ENCODE measurements at places on chromosomes 5 and 9.

GRCh38 chr9:13956107-13956506 lies 357.8 kb downstream of the NFIB start:
- DNase-seq = no peak

DNA sequence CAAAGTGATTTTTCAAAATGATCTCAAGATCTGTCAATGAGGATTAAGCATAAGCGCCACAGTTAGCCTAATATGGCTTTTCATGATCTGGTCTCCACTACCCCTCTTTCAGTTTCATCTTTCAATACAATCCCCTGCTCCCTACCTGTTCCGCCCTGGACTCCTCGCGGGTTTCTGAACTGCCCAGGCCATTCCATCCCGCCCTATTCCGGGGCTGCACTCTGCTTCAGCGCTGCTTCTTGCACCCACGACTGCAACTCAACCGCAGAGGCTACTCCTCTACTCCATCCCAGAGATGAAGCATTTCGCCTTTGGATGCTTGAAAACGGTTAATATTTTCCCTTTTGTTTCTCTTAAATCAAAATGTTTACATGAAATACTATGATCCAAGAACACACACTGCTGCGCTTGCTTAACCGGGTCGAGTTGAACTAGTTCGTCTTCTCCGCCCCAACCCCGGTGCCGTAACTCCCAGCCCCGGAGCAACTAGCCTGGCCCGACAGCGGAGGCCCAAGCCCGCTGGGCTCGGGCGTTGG lies 716 bp upstream of the OTULIN start:
- DNase-seq = no peak

- no peak for DNase-seq
Measured at GRCh38 chr9:133768371-133768858, 30.3 kb upstream of the SARDH start.

DNA sequence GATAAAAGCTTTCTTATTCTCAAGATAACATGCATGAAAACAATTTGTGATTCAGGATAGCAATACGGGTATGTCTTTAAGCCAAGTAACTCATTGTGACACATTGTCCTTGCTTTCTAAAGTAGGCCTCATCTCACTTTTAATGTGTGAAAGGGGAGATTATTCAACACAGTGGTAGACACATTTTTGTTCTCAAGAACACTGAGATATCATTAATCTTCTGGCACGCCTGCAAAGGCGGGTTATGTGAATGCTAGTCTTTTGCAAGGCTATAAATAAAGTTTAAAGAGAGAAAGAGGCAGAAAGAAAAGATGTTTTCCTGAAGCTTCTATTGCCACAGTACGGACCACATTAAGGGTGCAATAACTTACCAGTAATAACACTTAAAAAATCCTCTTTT lies 181.8 kb upstream of the MEF2C start:
- DNase-seq = no peak

DNA sequence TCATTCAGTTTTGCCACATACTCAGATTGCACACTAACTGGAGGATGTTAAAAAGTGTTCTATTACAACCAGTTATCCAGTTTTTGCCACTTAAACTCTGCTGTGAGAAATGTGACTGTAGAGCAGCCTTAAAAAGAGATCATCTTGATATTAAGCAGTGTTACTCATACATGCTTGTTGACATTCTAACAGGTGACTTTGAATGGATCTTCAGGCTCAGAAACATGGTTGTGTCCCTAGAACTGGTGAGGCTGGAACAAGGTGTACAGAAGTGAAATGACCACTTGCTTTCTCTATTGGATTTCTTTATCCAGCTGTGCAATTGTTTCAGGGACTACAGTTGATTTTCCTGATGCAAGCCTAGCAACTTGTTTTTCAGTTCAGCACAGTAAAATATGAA lies 166.1 kb upstream of the CCDC152 start:
- DNase-seq = no peak

DNA sequence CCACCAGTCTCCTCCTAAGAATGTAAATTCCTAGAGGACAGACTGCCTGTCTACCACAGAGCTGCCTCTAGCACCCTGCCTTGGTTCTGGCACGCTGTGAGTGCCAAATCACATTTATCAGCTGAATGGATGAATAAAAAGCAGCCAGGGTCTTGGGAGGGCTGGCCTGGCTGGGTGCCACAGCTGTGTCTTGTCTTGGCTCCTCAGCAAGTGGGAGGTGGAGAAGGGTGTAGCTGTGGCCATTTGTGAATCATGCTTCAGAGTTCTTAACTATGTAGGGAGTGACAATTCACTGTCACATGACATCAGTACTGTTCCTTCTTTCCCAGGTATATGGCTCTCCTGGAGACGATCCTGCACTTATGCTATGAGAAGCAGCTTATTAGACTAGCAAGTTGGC lies 70.6 kb downstream of the DCP2 start:
- DNase-seq = no peak
